HepG2 (cell line): ENCODE measurements at places on chromosomes 1 and 21.

DNA sequence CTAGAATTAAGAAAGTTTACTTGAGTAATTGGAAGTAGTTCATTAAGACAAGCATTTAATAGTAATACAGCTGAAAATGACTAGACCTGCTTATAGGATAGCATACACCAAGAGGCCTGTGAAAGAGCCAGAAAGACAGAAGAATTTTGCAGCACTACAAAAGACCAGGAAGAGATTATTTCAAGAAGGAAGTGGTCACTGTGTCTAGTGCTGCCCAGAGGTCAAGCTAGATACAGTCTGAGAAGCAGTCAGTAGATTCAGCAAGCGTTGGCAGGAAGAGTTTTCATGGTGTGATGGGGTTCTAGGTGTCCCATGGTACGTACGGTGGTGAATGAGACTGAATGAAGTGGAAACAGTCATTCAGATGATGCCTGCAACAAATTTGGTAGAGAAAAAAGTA is 31.5 kb downstream of the RGS8 start:
- no peak for DNase-seq

DNA sequence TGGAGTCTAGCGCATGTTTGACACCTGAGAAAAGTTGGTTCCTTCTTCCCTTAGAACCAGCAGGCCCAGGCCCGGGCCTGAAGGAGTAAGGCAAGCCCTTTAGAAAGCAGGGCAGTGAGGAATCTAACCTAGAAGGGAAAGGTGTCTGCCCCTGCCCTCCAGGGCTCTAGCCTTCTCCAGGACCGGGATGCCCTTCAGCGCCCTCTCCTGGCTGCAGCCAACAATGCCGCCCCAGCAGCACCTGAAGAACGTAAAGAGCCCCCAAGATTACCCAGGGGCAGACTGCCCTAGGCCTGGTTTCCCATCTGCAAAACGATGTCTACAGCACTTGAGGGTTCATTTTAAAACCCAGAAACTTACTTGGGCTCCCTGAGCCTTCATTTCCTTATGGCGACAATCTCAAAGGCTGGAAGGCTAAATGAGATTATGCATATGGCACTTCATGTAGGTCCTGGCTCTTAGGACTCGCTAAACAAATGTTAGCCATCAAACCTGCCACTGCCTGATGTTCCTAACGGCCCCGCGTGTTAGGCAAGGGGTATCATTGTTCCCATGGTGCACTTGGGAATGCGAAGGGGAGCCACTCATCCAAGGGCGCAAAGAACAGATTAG is 106.7 kb upstream of the KLHDC7A start:
- no peak for DNase-seq

GRCh38 chr1:187018291-187018690 is 189.5 kb downstream of the PLA2G4A start:
- no peak for DNase-seq

DNA sequence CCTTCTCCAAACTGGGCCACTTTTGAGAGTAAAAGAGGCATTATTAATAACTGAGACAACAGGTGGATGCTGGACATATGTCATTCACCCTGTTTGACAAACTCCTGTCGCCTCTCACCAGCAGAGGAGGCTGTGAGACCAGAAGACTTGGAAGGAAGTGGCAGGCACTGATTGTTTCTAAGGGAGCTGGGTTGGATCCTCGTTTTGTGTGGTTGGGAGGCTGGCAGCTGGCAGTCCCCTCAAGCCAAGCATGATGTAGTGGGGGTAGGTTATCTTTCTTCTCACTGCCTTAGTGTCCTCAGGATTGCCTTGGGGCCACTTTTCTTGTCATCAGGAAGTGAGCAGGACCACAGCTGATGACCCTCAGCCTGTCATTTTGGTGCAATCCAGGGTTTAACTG is 86.5 kb upstream of the KCNJ15 start:
- DNase-seq: no peak

DNA sequence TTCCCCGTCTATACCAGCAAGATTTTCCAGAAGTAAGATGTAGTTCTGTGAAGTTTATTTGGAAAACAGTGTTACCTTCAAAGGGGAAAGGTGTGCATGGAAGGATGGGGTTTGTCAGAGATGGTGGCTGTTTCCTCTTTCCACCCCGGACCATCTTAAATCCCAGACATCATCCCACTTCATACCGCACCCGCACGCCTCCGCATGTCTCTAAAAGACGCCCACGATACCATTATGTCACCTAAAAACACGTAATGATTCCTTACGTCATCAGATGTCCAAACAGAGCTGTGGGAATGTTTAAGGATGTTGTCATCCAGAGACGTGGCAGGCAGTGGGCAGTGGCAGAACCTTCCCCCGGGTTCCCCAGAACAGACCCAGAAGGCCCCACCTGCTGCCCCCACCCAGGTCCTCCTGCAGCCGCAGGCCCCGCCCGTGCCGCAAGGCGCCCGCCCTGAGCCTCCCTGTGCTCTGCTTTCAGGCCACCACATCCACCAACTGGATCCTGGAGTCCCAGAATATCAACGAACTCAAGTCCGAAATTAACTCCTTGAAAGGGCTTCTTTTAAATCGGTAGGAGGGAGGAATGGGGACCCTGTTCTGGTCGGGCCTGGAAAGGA is 152.2 kb downstream of the PEX14 start:
- DNase-seq: no peak

DNA sequence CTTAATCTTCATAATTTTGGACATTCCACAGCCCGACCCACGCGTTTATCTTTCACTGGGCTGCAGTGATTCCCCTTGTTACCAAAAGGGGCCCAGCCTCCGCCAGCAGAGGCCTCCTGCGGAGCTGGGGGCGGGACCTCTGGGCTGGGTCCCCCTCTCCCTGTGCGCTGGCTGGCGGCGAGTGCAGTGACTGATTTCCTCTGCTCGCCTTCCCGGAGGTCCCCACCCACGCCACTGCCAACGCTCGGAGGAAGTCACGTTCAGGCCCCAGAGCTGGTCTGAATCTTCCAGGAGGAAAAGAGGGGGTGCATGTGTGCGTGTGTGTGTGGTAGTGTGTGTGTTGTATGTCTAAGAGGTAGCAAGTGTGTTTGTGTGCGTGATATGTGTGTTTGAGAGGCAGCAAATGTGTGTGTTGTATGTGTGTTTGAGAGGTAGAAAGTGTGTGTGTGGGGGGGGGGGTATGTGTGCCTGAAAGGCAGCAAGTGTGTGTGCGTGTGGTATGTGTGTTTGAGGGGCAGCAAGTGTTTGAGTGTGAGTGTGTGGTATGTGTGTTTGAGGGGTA is 35.0 kb upstream of the JAK1 start:
- no peak for DNase-seq

DNA sequence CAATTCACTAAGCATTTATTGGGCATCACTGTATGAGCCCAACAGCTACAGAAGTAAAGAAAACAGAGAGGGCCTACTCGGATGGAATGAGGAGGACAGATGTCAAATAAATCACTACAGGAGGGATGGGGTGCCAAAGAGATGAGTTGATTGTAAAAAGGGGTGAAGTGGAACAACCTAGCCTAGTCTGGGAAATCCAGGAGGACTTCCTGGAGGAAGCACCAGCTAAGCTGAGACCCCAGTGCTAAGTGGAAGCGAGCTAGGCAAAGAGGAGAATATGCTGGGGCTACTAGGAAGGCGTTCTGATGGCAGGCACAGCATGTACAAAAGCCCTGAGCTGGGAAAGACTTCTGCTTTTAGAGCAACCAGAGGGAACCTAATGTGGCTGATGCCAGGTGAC is 42.1 kb downstream of the TAS1R2 start:
- no peak for DNase-seq

GRCh38 chr1:229186373-229187056 is 84.4 kb upstream of the RAB4A start:
- DNase-seq: no peak

GRCh38 chr1:159882527-159882862 is 17.5 kb downstream of the CFAP45 start:
- no peak for DNase-seq

DNA sequence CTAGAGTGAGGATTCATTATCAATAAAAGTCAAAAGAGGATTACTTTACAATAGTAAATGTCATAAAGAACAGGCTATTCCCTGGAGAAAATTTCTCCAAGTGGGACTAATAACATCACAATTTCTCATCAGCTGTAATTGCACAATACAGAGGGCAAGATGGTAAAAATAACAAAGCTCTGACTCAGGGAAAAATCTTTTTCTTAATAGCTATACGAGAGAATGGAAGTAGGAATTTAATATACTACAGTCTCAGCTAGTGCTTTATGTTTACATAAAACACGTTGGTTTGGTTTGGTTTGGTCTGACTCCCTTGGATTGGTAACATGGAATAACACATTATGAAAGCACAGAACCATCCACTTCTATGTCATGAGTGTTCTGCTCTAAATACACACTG is 397.6 kb downstream of the LRRIQ3 start:
- DNase-seq: no peak
